ENCODE measurements at places on chromosomes 6 and 20.

GRCh38 chr6:163872335-163872734 lies 457.8 kb downstream of the QKI start:
- peak; percentile 94 for DNase-seq

DNA sequence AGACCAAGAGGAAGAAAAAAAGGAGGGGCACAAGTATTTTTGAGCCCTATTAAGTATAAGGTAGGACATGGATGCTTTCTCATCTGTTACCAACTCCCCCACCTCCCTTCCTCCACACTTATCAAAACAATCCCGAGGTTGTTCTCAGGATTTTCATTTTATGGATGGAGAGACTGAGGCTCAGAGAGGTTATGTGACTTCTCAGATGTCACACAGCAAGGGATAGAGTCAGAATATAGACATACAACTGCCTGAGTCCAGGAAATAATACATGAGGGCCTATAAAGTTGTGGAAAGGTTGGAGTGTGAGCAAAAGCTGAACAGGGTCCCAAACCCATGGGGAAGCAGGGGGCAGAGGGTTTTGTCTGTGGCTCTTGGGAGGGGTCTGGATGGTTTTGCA lies 19.3 kb downstream of the KCNK17 start:
- no peak for DNase-seq

DNA sequence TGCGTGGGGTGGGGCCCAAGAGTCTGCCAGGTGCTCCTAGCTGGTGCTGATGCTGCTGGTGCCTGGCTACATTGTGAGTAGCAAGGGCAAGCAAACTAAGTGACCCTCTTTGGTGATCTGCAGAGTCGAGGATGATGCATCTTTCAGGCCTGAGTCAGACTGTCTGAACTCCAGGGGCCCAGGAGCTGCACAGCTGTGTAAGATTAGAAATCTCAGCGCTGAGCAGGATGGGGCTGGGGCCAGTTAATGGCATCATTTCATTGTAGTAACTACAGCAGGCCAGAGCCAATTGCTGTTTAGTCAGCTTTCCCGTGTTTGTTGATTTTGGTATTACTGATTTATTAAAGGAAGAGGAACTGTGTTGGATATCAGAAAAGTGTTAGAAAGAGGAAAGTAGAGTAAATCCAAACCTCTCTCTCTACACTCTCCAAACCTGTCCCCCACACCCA lies 365.2 kb downstream of the PAX1 start:
- no peak for DNase-seq

GRCh38 chr6:5701174-5701573 lies 305.6 kb downstream of the NRN1 start:
- DNase-seq, result no peak

GRCh38 chr6:133630651-133631050 lies 258.3 kb upstream of the TCF21 start:
- no peak for DNase-seq

DNA sequence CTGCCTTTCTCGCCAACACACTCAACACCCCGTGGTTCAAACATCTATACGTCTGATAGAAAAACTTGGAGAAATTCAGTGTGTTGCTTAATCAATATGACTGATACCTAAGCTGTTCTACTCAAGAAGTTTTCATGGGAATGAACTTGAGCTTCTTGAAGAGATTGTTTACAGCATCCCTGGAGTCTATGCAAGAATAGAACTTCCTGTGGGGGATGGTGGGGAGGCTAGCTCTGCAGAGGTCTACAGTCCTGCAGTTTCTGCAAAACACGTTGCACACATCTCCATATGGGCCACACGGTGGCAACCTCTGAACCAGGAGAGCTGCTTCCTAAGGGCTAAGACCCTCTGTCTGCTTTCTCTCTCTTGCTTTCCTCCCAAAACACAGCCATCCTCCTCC lies 32.7 kb upstream of the FANCE start:
- DNase-seq, result no peak

DNA sequence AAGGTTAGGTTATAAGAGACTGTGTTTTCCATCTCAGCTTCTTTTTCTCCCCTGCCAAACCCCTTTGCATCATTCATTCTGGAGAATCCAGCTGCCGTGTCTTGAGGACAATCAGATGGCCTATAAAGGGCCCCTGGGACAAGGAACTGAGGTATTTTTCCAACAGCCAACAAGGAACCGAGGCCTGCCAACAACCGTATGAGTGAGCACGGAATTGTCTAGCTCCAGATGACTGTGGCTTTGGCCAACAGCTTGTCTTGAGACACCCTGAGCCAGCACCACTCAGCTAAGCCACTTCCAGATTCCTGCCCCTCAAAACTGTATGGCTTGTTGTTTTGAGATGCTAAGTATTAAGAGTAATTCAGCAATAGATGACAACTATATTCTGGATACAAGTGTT lies 433.7 kb upstream of the HSF2 start:
- DNase-seq, result no peak

GRCh38 chr6:16273256-16273655 lies 34.9 kb downstream of the GMPR start:
- no peak for DNase-seq

DNA sequence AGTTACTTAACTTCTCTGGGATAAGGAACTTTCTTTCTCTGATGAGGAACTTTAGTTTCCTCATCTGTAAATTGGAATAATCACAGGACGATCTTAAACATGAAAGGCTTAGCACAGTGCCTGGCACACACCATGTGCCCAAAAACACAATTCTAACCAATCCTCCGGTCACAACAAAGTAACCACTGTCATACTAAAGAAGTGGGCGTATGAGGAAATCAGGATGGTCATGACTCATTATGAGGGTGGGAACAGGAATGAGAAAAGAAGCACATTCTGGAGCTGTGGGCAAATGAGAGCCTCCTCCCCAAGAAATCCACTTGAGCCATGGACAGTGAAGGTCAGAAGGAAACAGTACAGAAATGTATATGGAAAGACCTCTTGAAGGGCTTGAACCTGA lies 82.9 kb downstream of the LRFN2 start:
- no peak for DNase-seq

GRCh38 chr6:18388271-18388670 lies 1.1 kb downstream of the RNF144B start:
- DNase-seq, result no peak

- no peak for DNase-seq
These were observed 70.2 kb upstream of the TMEM170B start for GRCh38 chr6:11467364-11467763.

- no peak for DNase-seq
These were observed 45.2 kb downstream of the AKIRIN2 start for GRCh38 chr6:87656857-87657256.

DNA sequence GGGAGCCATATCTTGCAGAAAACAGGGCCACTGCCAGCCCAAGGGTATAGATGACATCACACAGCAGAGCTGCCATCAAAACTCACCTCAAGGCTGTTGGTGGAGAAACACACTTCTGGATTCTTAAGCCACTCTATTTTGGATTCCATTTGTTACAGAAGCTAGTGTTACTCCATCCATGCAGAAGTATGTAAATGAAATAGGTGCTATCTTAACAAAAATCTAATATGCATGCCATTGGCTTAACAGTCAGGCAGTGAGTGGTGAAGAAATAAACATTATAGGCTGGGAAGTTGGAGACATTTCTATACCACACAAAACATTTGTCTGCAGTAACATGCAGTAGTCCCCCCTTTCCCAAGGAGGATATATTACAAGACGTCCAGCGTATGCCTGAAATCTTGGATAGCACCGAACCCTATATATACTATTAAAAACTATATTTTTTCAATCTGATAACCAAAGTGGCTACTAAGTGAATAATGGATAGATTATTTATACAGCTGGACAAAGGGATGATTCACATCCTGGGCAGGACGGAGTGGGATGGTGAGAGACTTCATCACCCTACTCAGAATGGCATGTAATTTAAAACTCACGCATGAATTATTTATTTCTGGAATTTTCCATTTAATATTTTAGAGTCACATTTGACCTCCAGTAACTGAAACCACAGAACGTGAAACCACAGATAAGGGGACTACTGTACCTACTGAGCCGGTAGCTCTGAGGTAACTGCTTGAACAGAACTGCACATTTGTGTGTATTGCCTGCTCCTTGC lies 160.0 kb upstream of the PLN start:
- DNase-seq, result peak; percentile 52

DNA sequence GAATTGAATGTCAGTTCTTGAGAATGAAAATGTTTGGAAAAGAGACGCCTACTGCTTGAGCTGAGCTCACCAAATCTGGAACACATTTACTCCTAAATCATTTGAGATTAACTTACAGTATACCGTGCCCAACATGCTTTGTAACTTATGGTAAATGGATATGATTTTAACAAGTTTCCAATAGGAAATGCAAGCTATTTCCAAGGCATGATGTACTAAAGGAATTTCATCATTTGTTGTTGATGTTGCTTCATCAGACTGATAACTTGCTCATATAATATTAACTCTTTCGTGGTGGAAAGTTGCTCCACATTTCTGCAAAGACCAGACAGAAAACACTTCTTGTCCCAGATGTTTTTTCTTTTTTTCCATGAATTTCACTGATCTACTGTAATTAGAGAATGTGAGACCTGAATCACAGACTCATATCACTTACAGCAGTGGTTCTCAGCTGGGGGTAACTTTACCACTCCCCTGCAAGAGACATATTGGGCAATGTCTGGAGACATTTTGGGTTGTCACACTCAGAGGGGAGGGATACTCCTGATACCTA lies 116.6 kb upstream of the TRAF3IP2 start:
- peak; percentile 68 for DNase-seq

- no peak for DNase-seq
These were observed 15.8 kb downstream of the MAN1A1 start for GRCh38 chr6:119333707-119334295.

DNA sequence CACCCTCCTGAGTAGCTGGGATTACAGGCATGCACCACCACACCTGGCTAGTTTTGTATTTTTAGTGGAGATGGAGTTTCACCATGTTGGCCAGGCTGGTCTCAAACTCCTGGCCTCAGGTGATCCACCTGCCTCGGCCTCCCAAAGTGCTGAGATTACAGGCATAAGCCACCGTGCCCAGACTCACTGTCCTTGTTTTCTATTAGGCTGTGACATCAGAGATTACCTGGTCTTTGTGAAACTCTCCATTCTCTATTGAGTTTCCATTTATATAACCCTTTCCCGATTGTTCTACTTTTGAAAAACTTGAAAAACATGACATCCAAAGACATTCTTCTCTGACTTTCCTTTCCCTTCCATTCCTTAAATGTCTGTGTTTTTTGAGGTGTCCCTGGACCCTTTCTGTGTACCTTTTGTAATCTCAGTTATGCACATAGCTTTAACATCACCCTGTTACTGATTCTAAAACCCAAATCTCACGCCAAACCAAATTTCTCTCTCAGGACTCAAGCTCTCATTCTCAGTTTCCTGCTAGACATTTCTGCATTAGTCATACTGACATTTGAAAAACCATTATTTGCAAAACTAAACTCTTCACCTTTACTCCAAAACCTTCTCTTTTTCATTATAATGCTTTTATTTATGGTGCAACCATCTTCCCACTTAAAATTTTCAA lies 137.0 kb downstream of the KHDC1L start:
- DNase-seq, result no peak

GRCh38 chr6:56938649-56939191 lies 16.2 kb upstream of the BEND6 start:
- peak; percentile 99 for DNase-seq

DNA sequence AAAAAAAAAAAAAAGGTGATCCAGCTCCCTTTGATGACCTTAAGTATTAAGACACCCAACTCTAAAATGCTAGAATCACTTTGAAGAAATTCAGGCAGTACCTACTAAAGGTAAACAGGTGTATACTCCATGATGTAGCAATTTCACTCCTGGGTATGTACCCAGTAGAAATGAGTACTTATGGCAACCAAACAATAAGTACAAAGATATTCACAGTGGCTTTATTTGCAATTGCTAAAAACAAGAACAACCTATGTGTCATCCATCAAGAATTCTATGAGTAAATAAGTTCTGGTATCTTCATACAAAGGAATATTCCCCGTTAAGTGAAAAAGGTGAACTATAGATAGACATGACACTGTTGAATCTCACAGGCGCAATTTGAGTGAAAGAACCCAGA lies 29.4 kb downstream of the MDGA1 start:
- DNase-seq, result no peak

DNA sequence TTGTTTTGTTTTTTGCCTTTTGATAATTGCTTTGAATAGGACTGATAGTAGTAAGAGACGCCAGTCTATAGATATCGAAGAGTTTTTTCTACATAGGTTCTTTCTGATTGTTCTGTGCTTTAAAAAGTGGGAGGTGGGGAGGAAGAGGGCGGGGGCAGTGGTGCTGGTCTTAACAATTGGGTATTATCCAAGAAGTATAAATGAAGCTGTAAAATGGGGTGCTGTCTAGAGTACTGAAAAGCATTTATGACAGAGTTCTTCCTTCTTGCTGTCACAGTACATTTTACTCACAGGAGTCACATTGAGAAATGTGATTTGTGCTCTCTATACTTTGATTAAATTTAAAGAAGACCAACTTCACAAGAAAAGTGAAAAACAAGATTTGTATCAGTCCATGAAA lies 41.0 kb downstream of the MAPK14 start:
- no peak for DNase-seq

GRCh38 chr6:20916086-20916485 lies 381.8 kb downstream of the CDKAL1 start:
- DNase-seq, result peak; percentile 46

Data from AG09309 (cell line).